ENCODE measurements at places on chromosomes 16 and 17. TPM values are rescaled to one million over a fixed set of nuclear protein-coding genes. Genes with fewer than 3 reads are reported as not detected.
A peak's percentile ranks its signal among the peaks of the same experiment; 100 is the strongest.

The KRT32 gene
- total RNA-seq = not detected

The UBALD1 gene
- 38.3 TPM for total RNA-seq

The MTSS2 gene
- total RNA-seq = 33.0 TPM

The OSGIN1 gene
- 6.3 TPM for total RNA-seq

The PLLP gene
- total RNA-seq = 64.4 TPM

The KRT25 gene
- not detected for total RNA-seq

The GPR139 gene
- total RNA-seq = not detected

The KCNH6 gene
- total RNA-seq = 0.57 TPM

The HOXB7 gene
- total RNA-seq = 45.4 TPM

The MYH2 gene
- not detected for total RNA-seq

The GPR179 gene
- not detected for total RNA-seq

GRCh38 chr17:28487881-28488532, 14.6 kb downstream of the SLC13A2 start:
- no peak overlapping the region for H3K4me3 ChIP-seq
- H3K27ac ChIP-seq = peak overlapping the region; percentile 38
- H3K27me3 ChIP-seq = no peaks in the 10 kb centered on the region
- no peaks in the 10 kb centered on the region for H3K36me3 ChIP-seq
- no peak for DNase-seq

DNA sequence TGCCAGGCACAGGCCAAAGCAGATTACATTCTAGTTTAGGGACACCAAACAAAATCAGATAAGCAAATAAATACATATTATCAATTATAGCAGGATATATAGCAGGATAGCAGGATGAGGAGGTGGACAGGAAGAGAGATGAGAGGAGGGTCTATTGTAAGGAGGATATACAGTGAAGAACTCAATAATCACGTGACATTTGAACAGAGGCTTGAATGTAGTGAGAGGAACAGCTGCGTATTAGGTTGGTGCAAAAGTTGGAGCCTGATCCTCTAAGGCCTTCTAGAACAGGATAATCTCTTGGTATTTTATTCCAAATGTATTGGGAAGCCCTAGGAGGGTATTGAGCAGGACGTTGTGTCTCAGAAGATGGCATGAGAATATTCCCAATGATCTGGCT, 136.7 kb downstream of the CYLD start:
- H3K4me1 ChIP-seq = no peaks in the 10 kb centered on the region
- H3K36me3 ChIP-seq = no peaks in the 10 kb centered on the region
- H3K4me3 ChIP-seq = no peak overlapping the region

GRCh38 chr16:23948949-23949411, 113.2 kb downstream of the PRKCB start:
- DNase-seq = no peak
- no peak overlapping the region for H3K27ac ChIP-seq
- H3K36me3 ChIP-seq = no peaks in the 10 kb centered on the region
- no peak overlapping the region for H3K4me3 ChIP-seq
- H3K4me1 ChIP-seq = no peaks in the 10 kb centered on the region

GRCh38 chr17:6548034-6548433, 8.3 kb downstream of the PITPNM3 start:
- H3K36me3 ChIP-seq = no peaks in the 10 kb centered on the region
- H3K4me1 ChIP-seq = peaks cover 4% of the 10 kb centered on the region
- H3K4me3 ChIP-seq = no peak overlapping the region
- no peak for DNase-seq

- no peaks in the 10 kb centered on the region for H3K36me3 ChIP-seq
- H3K4me3 ChIP-seq = no peak overlapping the region
Observed at GRCh38 chr17:74001145-74001544, 202.3 kb upstream of the RPL38 start.

DNA sequence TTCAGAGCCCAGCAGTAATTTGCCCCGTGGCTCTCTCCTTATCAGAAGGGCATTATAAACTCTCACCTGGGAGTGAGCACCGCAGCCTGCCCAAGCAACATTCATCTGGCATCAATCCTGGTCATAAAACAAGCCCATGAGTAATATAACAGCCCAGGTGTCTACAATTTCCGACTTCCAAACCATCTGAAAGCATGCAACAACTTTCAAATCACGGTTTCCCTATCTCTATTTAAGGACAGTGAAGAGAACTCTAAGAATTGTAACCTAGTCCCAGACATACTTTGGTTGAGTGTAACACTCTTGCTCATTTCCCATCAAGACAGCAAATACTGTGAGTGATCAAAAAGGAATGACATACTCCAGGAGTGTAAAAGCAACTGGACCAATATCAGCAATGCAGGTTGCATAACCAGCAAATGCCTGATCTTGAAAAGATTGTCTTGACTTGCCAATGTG, 487.4 kb upstream of the SOX9 start:
- no peaks in the 10 kb centered on the region for H3K4me1 ChIP-seq
- no peak overlapping the region for H3K4me3 ChIP-seq
- H3K27ac ChIP-seq = no peak overlapping the region
- DNase-seq = no peak

- H3K4me3 ChIP-seq = no peak overlapping the region
- DNase-seq = no peak
- H3K27ac ChIP-seq = no peak overlapping the region
- no peaks in the 10 kb centered on the region for H3K27me3 ChIP-seq
Observed at GRCh38 chr16:60771138-60771537, 1265.1 kb downstream of the CDH8 start.

- no peaks in the 10 kb centered on the region for H3K36me3 ChIP-seq
- no peaks in the 10 kb centered on the region for H3K4me1 ChIP-seq
- no peak for DNase-seq
- no peaks in the 10 kb centered on the region for H3K27me3 ChIP-seq
Observed at GRCh38 chr17:80783971-80784370, 207.7 kb upstream of the CHMP6 start.

GRCh38 chr17:56939869-56940484, 20.9 kb downstream of the COIL start:
- H3K27me3 ChIP-seq = no peaks in the 10 kb centered on the region
- no peak overlapping the region for H3K27ac ChIP-seq
- H3K4me3 ChIP-seq = no peak overlapping the region
- no peaks in the 10 kb centered on the region for H3K4me1 ChIP-seq
- peak; percentile 77 for DNase-seq
- peaks cover 7% of the 10 kb centered on the region for H3K36me3 ChIP-seq

- peak overlapping the region; percentile 58 for H3K4me3 ChIP-seq
- peaks cover 28% of the 10 kb centered on the region for H3K36me3 ChIP-seq
- H3K4me1 ChIP-seq = peaks cover 3% of the 10 kb centered on the region
- no peaks in the 10 kb centered on the region for H3K27me3 ChIP-seq
- peak; percentile 94 for DNase-seq
Observed at GRCh38 chr17:81513753-81514488, 1.3 kb upstream of the ACTG1 start.

DNA sequence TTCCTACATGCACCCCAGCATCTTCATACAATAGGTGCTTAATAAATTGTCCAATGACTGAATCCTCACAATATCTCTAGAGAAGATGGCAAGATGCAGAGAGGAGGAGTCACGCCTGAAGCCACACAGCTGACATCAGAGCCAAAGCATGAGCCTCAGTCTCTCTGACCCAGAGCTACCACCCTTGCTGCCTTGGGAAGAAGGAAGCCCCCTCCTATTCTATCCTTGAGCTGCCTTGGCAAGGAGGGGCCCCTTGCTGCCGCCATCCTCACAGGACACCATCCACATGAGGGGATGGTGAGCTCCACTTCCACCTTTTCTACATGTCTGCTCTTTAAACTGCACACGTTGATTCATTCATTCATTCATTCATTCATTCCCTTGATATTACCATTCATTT, 37.0 kb upstream of the C16orf78 start:
- H3K36me3 ChIP-seq = no peaks in the 10 kb centered on the region
- no peaks in the 10 kb centered on the region for H3K4me1 ChIP-seq
- H3K27ac ChIP-seq = no peak overlapping the region
- H3K27me3 ChIP-seq = no peaks in the 10 kb centered on the region

GRCh38 chr16:20866145-20866772, 33.9 kb downstream of the DCUN1D3 start:
- H3K4me1 ChIP-seq = no peaks in the 10 kb centered on the region
- H3K36me3 ChIP-seq = peaks cover 6% of the 10 kb centered on the region
- no peaks in the 10 kb centered on the region for H3K27me3 ChIP-seq
- no peak overlapping the region for H3K27ac ChIP-seq

- H3K27ac ChIP-seq = no peak overlapping the region
- no peak overlapping the region for H3K4me3 ChIP-seq
- H3K4me1 ChIP-seq = no peaks in the 10 kb centered on the region
- H3K27me3 ChIP-seq = no peaks in the 10 kb centered on the region
- no peak for DNase-seq
- H3K36me3 ChIP-seq = no peaks in the 10 kb centered on the region
Observed at GRCh38 chr16:25796239-25796638, 104.5 kb downstream of the HS3ST4 start.

- DNase-seq = peak; percentile 89
- H3K27ac ChIP-seq = no peak overlapping the region
- no peaks in the 10 kb centered on the region for H3K4me1 ChIP-seq
- no peak overlapping the region for H3K4me3 ChIP-seq
Observed at GRCh38 chr17:18217412-18218015, 7.9 kb upstream of the LLGL1 start.

DNA sequence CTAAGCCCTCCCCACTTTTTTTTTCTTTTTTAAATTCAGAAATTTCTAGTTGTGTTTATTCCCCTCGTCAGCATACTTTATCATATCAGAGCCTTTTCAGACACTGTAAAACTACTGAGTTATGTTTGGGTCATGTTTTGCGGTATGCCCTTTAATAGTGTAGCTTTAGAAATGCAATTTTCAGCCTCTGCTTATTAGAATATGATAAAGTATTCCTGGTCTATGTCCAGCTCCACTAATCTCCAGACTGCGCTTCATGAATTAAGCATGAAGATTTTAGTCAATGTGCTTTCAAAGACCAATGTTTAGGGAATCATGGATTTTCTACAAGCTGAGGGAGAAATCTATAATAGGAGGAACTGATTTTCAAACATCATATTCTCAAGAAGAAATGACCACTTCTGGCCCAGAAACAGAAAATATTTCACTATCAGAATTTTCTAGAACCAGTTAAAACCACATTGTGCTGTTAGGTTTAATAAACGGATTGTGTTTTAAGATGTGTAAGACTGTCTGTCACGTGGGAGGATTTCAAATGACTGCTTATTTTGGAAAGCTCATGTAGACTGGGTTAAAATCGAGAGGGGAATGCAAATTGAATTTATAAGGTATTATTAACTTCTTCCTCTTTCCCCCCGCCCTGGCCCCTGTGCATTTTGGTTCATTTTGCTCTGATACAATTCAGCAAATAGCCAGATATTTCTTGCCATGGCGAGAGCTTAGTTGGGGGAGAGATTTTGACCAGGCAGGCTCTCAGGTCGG, 498.5 kb downstream of the WWOX start:
- no peak for DNase-seq
- H3K27me3 ChIP-seq = no peaks in the 10 kb centered on the region
- no peaks in the 10 kb centered on the region for H3K36me3 ChIP-seq
- no peaks in the 10 kb centered on the region for H3K4me1 ChIP-seq
- H3K4me3 ChIP-seq = no peak overlapping the region

- H3K27ac ChIP-seq = no peak overlapping the region
- no peaks in the 10 kb centered on the region for H3K27me3 ChIP-seq
- H3K4me1 ChIP-seq = no peaks in the 10 kb centered on the region
- DNase-seq = no peak
- no peaks in the 10 kb centered on the region for H3K36me3 ChIP-seq
Observed at GRCh38 chr16:85098565-85098964, 13.7 kb downstream of the CIBAR2 start.

DNA sequence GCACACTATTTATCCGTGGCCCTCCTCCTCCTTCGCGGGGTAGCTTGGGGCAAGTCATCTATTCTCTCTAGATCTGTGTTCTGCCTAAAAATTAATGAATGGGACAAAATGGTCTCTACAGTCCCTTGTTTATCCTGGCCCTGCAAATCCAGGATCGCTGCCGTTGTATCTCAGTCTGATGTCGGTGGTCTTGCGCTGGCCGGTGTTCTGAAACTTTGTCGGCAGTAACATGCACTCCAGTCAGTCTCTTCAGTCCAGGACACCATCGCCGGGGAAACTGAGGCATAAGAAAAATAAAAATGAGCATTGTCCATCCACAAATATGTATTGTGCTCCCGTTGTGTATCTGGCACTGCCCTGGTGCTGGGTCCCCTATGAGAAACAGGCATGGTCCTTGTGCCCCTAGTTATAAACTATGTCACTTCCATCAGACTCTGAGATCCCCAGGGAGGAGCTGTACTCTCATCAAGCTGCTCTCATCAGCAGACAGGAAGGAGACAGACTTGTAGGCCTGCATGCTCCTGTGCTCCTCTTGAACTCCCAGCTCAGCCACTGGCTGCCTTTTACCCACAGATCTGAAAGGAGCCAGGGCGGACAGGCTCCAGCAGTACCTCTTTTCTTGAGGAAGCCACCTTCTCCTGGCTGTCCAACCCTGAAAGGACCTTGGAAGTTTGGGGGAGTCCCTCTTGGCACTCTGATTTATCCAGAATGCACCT, 13.7 kb upstream of the CA4 start:
- peaks cover 25% of the 10 kb centered on the region for H3K27me3 ChIP-seq
- H3K27ac ChIP-seq = no peak overlapping the region
- H3K4me1 ChIP-seq = no peaks in the 10 kb centered on the region
- no peak for DNase-seq
- H3K4me3 ChIP-seq = peak overlapping the region; percentile 94

- H3K4me1 ChIP-seq = no peaks in the 10 kb centered on the region
- H3K36me3 ChIP-seq = no peaks in the 10 kb centered on the region
Observed at GRCh38 chr17:49053171-49053829, 56.1 kb downstream of the IGF2BP1 start.

GRCh38 chr16:72189865-72190371, 18.0 kb upstream of the PMFBP1 start:
- H3K36me3 ChIP-seq = no peaks in the 10 kb centered on the region
- H3K27me3 ChIP-seq = no peaks in the 10 kb centered on the region
- no peak overlapping the region for H3K4me3 ChIP-seq
- H3K4me1 ChIP-seq = no peaks in the 10 kb centered on the region
- no peak for DNase-seq

- H3K36me3 ChIP-seq = no peaks in the 10 kb centered on the region
- H3K4me1 ChIP-seq = peaks cover 3% of the 10 kb centered on the region
- no peak for DNase-seq
- no peak overlapping the region for H3K27ac ChIP-seq
- no peak overlapping the region for H3K4me3 ChIP-seq
Observed at GRCh38 chr17:49899191-49899485, 51.3 kb upstream of the TAC4 start.

GRCh38 chr17:45227926-45228762, 6.5 kb downstream of the FMNL1 start:
- peak; percentile 42 for DNase-seq
- H3K27me3 ChIP-seq = no peaks in the 10 kb centered on the region
- H3K4me1 ChIP-seq = no peaks in the 10 kb centered on the region
- no peaks in the 10 kb centered on the region for H3K36me3 ChIP-seq
- no peak overlapping the region for H3K27ac ChIP-seq

GRCh38 chr16:56294579-56294978, 103.3 kb downstream of the GNAO1 start:
- H3K36me3 ChIP-seq = no peaks in the 10 kb centered on the region
- H3K27me3 ChIP-seq = no peaks in the 10 kb centered on the region
- no peak for DNase-seq
- H3K4me3 ChIP-seq = no peak overlapping the region
- H3K4me1 ChIP-seq = peaks cover 2% of the 10 kb centered on the region

- H3K4me1 ChIP-seq = no peaks in the 10 kb centered on the region
- no peak for DNase-seq
- H3K4me3 ChIP-seq = no peak overlapping the region
- no peak overlapping the region for H3K27ac ChIP-seq
- no peaks in the 10 kb centered on the region for H3K36me3 ChIP-seq
- no peaks in the 10 kb centered on the region for H3K27me3 ChIP-seq
Observed at GRCh38 chr16:10688726-10689125, 6.0 kb downstream of the TEKT5 start.

GRCh38 chr16:30010844-30011713, at the start of gene DOC2A:
Gene DOC2A (minus strand): TSS chr16:30011027. CDS start chr16:30010222, 805 bp downstream.
- no peak within 1 kb of the TSS for H3K27ac ChIP-seq
- H3K36me3 ChIP-seq = no peaks in the 10 kb centered on the region
- no peaks in the 10 kb centered on the region for H3K27me3 ChIP-seq
- H3K4me1 ChIP-seq = no peaks in the 10 kb centered on the region
